ENCODE measurements at places on chromosomes 6 and 20.

DNA sequence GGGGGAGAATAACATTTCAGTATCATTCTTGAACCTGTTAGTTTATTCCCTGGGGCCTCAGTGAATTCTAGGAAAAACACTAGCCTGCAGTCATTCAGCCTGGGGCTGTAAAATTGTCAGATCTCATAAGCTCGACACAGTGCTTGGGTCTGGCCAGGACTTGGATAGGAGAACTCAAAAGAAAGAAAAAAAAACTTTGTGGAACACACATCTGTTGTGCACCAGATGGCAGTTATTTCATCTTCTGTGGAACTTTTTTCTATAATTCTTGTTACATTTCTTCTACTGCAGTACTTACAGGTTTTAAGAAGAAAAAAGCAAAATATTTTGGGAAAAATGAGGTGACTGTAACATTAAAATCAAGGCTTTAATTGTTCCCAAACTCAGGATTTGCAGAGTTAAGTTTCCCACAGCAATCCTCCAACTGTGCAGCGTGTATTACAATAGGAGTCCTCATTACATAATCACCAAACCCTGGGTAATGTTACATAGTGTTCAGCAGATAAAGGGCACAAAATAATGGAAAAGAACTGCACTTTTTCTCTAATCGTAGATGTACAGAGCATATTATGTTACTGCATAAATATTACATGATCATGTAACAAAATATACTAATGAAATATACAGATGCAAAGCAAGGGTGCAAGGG is 531.1 kb upstream of the CITED2 start:
- DNase-seq = no peak

DNA sequence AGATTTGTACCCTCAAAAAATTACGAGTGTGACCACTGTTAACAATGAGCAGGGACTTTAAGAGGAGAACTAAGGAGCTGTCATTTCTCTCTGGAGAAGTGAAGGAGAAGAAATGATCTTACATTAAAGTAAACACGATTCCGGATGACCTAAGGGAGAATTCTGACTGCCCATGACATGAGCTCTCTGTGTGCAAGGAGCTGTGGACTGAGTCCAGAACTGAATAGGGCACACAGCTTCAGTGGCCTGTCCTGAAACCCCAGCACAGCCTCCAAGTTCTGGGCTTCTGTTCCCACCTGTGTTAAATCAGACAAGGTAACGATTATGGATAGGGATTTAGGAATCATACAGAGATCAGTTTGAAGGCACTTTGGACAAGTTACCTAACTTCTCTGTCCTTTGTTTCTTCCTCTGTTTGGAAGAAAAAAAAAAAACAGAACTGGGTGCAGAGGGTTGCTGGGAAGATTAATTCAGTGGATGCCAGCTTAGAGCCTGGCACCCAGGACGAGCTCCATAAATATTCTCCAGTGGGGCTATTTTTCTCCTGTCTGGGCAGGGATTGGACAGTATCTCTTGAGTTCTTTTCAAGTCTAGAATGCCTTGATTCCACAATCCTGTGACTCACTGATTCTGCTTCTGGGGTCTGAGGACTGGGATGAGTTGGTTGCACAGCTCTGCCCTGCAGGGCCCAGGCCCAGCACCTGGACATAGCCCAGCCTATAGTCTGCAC is 65.7 kb downstream of the MRPL14 start:
- DNase-seq = no peak

- peak; percentile 24 for DNase-seq
Observed at GRCh38 chr6:2579241-2579761, 171.4 kb downstream of the MYLK4 start.

DNA sequence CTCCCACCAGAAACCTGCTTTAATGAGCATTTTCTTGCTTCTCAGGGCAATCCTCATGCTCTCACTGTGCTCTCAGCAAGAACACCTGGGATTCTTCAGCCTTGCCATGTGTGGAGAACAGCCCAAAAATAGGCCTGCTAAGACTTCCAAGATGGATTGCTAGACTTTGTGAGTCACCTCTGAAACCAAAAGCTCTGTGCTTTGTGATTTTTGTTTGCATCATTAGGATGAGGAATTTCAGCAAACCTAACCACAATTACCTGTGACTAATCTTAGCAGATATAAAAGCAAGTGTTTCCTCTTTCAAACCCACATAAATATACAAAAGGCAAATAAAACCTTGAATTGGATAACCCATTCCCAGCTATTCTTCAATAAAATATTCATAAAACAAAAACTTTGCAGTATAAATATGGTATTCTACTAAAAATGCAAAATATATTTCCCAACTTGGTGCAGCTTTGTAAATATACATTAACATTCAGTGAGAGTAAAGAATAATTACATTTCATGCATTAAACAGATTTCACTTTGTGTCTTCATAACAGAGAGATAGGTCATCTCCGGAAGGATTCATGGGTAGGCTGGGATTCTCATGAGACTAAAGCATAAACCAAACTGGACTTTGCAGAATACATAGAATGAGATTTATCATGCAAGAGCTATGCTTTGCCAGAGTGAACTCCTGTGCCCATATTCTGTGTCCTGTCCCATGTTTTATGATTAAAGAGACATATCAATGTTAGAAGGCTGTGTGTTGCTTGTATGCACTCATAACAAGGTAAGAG is 33.5 kb downstream of the TPBG start:
- peak; percentile 97 for DNase-seq

DNA sequence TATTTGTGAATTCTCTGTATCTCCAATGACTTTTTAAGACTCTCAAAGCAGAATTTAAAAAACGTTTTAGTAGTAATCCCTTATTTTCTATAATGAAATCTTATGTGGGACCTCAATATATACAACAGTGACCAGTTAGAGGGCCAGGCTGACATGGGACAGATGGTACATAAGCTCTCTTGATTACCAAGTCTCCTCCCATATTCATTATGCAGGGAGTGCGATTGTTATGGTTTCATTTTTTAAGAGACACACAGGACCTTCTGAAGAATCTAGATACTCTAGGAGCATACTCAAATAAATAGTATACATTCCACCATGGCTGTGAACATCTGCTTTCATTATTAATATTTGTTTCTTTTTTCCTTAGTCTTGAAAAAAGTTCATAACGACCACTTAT is 43.5 kb downstream of the GCLC start:
- no peak for DNase-seq

DNA sequence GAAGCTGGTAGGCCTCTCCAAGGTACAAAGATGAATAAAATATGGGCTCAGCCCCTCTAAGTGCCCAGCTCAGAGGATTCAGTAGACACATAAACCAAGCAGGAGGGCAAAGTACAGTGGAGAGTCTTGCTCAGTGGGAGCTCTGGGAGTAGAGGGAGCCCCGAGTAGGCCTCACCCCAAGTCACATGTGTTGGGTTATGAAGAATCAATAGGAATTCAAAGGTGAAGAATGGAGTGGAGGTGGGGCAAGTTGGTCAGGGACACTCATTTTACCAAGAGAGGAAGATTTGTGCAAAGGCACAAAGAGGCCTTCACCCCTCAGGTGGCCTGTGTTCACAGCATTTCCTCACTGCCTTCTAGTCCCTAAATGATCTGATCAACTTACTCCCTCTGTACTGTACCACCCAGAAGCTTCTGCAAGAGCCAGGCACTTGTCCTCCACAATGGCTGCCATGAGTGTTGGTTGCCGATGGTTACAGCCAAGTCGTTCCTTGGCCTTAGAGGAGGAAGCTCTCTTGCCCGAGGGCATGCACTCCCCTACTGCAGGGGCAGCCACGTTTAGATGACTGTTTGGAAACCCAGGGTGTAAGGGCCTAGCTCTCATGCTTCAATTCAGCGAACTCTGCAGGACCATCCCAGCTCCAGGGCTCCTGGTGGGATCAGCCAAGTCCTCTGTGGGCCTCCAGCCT is 6.7 kb upstream of the CDKN1A start:
- DNase-seq = no peak

DNA sequence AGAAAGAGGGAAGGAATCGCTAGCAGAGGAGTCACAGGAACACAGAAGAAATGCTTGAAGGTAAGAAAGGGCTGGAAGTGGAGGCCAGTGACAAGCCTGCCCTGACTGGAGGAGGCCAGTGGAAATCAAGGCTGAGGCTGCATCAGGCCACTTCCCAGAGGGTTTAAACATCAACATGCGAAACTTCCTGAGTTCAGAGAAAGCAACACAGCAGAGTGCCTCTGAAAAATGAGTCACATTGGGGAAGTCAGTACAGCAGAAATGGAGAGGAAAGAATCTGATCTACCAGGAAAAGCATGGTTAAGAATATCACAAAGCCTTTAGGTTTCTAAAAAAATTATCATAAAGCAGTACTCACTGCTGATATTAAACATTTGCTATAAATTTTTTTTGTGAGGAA is 23.3 kb downstream of the NAPB start:
- DNase-seq = peak; percentile 71

GRCh38 chr6:35573495-35574110 is 60.9 kb upstream of the TULP1 start:
- DNase-seq = no peak

DNA sequence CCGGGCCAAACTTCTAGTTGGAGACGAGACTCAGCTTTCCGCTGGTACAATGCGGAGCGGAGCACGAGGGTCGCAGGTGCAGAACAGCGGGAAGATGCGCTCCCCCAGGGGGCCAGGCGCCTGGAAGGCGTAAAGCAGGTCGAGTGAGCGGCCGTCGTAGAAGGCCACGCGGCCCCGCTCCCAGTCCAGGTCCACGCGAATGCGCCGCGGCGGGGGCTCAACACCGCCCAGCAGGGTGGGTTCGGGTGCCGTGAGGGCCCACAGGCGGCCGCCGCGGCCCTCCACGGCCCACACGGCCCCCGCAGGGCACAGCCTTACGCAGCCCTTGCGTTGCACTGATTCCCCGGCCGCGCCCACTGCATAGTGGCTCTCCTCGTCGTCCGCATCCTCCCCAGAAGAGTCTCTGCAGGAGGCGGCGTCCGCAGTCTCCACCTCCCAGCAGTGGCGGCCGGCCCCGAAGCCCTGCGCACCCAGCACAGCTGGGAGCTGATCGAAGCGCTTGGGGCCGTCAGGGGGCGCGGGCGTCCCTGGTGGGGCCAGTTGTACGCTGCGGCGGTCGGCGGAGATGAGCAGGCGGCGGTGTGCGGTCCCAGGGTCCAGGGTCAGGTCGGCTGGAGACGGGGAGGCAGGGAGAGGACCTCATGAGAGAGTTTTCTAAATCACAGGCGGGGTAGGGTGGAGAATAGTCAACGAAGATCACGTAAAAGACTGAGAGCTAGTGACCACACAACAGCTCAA is 4.3 kb downstream of the PPP1R11 start:
- DNase-seq = no peak

GRCh38 chr6:87972279-87972678 is 75.4 kb upstream of the SPACA1 start:
- DNase-seq = no peak

DNA sequence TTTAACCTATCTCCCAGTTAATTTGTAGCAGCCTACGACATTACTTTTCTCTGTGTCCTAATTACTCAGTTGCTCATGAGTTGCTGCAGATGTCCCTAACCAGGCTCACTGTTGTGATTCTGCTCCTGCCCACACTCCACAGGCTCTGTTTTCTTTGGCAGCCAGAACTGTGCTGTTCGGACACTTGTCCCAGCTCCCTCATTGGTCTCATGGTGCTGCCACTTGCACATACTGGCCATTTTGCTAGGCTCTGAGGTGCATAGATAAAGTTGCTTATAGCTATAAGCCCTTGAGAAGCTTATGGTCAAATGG is 55.0 kb downstream of the NOX3 start:
- DNase-seq = peak; percentile 30

DNA sequence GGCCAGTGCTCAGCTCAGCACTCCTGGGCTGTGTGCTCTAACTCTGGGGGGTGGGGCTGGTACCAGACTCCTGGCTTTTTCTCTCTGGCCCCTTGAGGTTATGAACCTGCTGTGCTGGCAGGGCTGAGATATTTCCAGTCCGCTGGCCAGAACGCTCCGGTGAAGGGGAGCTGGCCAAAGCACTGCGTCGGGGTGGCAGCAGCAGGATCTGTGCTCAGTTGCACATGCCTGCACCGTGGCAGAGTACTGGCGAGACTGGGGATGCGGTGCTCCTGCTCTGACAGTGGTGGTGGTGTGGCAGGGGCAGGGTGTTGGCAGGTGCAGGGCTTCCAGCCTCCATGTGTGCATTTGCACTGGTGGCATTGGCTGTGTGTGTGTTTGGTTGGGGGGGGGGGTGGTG is 374.4 kb downstream of the PHF3 start:
- DNase-seq = peak; percentile 4

DNA sequence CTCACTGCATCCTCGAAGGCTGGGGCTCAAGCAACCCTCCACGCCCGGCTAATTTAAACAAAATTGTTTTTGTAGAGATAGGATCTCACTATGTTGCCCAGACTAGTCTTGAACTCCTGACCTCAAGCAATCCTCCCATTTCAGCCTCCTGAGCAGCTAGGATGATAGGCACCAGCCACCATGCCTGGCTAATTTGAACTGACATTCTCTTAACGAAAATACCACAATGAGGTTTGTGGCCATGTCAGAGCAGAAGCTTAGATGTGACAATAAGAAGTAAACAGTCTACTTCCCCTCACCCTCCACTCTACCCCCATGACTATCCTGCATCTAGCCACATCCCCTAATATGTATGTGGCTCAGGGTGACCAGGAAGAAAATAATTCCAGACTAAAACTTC is 74.8 kb upstream of the PLCB4 start:
- no peak for DNase-seq

- no peak for DNase-seq
Observed at GRCh38 chr6:164690241-164690640, 619.2 kb downstream of the C6orf118 start.

- no peak for DNase-seq
Observed at GRCh38 chr6:99592900-99593299, 13.7 kb upstream of the PRDM13 start.

- DNase-seq = peak; percentile 100
Observed at GRCh38 chr20:54067606-54068174, 2.7 kb downstream of the BCAS1 start.

DNA sequence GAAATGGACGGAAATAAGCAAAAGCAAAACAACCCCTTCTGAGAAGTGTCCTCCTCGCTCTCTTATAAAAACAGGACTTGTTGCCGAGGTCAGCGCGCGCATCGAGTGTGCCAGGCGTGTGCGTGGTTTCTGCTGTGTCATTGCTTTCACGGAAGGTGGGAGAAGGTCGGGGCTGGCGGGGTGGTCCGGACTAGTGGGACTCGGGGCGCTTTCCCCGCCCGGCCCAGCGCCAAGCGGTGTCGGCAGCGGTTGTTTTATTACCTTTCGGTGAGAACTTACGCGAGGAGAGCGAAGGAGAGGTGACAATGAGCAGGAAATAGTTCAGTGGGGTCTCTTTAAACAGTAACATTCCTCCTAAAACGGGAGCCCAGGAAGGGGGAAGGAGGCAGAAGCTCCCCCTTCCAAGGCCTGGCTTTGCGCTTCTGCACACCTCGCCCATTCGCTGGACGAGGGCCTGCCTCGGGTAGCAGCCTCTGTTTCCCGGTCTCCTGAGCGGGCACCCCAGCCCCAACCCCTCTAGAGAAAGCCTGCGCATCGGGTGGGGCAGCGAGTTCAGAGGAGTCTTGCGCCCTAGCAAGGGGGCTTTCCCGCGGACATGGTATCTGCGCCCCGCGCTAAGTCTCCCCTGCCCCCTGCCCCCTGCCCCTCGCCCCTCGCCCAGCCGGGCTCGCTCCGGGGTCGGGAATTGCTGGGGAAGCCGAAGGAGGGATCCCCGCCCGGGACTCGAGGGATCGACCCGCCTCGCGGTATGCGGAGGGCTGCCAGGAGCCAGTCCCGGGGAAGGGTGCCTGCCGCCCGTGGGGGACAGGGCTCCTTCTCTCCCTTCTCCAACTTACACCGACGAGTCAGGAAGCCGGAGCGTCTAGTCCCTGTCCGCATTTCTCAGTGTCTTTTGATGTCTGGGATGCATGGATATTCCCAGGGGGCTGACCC is 1.2 kb upstream of the TBXT start:
- DNase-seq = no peak

- no peak for DNase-seq
Observed at GRCh38 chr20:12156252-12156651, 238.6 kb downstream of the BTBD3 start.
